Stimulated activated CD4-positive, alpha-beta T cell treated with anti-CD3 and anti-CD28 coated beads, Interleukin-2, amount 100 ng/mL, for 4 hours (primary cell): ENCODE measurements at places on chromosomes 4 and X.

DNA sequence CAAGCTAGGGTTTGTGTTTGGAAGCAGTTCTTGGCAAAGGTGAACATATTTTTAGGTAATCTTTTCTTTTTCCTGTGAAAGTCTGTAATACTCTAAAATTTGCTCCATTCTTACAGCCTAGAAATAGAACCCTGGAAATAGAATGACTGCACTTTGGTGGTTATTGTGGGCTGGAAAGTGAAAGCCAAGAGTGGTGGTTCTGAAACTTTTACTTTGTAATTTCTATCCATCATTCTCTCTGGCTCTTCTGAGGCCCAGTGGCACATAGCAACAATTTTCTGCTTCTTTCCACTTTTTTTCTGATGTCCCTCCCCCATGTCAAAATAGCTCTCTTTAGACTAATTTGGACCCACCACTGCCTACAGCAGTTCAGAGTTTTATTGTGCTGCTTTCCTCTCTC, 300.4 kb upstream of the RPS6KA3 start:
- no peak for DNase-seq

- DNase-seq, result no peak
Observed at GRCh38 chr4:125140966-125141495, 173.7 kb upstream of the FAT4 start.

GRCh38 chrX:54157561-54157960, 25.5 kb downstream of the FAM120C start:
- no peak for DNase-seq

GRCh38 chr4:83572848-83573247, 36.9 kb downstream of the GPAT3 start:
- no peak for DNase-seq

GRCh38 chr4:156568484-156568883, 403.1 kb downstream of the PDGFC start:
- DNase-seq, result no peak

DNA sequence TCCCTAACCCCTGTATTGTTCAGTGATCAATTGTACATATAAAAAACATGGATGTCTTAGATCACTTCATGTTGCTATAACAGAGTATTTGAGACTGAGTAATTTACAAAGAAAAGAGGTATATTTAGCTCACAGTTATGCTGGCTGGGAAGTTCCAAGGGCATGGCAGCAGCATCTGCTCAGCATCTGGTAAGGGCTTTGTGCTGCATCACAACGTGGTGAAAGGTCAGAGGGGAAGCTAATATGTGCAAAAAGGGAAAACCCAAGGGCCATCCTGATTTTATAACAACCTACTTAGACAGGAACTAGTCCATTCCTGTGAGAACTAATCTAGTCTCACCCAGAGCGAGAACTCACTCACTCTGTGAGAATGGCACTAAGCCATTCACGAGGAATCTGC, 128.2 kb upstream of the OTUD4 start:
- DNase-seq, result no peak

GRCh38 chrX:5681159-5681558, 547.5 kb downstream of the NLGN4X start:
- no peak for DNase-seq

DNA sequence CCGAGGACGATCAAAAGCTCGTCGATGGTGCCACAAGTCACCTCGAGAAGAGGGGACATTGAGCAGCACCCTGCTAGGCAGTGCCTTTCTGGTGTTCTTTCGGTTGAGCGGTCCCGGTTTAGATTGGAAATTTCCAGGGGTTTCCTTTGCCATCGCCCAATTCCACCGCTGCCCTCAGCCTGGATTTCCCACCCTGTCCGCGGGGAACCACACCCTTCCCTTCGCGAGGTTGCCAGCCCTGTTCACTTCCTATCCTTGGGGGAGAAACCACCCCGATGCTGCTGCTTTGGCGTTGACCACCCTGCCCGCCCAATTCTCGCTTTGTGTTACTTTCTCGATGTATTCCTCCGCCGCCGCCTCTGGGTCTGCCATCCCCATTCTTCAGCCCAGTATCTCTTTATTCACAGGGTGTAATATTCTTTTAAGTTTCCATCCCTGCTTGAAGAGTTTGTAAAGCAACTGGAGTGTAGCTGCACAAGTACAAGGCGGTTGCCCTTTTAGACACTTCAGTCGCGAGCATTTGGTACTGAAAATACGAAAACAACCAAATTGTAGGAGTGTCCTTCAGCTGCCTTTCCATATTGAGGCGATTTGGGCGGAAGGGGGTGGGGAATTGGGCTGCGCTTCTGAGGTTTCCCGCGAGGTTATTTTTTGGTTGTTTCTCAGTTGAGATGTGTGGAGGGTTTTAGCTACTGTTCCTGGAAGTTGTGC, 1.1 kb downstream of the OGT start:
- DNase-seq, result no peak

- DNase-seq, result no peak
Observed at GRCh38 chrX:72050011-72050410, 81.7 kb downstream of the RTL5 start.

DNA sequence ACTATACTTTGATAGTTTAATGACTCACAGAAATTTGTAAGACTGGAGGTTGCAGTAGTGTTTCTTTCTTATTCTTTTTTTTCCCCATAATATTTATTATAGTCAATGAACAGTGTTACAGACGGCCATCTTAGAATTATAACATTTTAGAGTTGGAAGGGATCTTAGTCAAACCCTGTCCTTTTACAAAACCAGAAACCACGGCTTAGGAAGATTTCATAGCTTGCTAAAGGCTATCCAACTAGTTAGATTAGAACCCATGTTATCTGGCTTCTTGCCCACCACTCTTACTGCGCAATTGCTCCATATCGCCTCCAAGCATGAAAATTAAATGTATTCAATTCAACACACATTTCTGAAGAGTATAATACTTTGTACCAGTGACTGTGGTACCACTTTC, 1.1 kb downstream of the XIAP start:
- no peak for DNase-seq

DNA sequence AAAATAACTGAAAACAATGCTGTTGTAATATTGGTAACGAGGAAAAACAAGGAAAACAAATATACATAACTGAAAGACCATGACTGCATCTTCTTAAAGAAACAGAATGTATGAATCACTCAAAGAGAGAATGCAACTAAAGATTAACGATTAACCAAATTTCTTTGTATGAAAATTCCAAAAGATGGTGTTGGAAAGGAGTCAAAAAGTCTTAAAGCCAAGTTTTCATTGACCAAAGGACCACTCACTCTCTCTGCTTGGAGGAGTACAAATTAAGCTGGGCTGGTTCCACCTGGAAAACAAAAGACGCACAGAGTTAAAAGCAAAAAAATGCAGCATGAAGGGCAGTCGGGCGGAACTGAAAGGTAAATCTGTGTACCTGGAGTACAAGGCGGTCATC, 1.8 kb downstream of the DCAF12L1 start:
- DNase-seq, result no peak

DNA sequence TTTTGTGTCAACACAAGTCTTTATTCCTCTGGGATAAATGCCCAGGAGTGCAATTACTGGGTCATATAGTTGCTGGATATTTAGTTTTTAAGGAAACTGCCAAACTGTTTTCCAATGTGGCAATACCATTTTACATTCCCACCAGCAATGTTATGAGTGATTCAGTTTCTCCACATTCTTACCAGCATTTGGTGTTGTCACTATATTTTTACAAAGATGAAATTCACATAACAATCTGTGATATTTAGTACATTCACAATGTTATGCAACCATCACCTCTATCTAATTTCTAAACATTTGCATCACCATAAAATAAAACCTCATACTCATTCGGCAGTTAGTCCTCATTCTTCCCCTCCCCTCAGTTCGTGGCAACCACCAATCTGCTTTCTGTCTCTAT, 75.0 kb downstream of the MAMLD1 start:
- DNase-seq, result no peak

- DNase-seq, result no peak
Observed at GRCh38 chrX:109600237-109600651, 24.7 kb downstream of the KCNE5 start.

DNA sequence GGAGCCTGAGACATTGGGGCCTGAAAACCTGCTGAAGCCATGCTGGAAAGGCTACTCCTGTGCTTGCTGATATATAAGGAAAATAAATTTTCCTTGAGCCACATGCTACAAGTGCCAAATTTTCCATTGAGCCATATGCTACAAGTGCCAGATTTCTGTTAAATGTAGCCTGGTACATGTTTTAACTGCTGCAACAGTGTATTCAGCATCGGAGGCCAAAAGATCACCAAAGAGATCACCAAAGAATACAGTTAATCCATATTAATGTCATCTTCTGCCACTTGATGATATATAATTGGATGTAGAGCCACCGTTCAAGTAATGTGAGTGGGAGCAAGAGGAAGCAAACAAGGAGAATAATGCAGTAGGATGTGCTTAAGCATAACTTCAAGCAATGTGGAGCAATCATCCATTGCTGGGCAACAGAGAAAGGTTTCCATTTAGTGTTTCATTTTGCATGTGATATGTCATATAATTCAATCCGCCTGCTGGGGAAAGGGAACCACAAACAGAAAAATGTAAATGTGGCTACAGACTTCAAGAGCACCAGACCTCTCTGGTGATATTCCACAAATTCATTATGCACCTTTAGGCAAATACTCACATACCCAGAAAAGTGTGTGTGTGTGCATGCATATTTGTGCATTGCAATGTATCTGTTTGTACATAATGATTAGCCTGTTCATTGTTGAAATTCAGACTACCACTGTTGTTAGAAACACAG, 295.9 kb downstream of the KCNIP4 start:
- no peak for DNase-seq

- no peak for DNase-seq
Observed at GRCh38 chrX:2497961-2498780, 2.6 kb downstream of the DHRSX start.

GRCh38 chrX:69389101-69389501, 115.0 kb upstream of the NALF2 start:
- no peak for DNase-seq

GRCh38 chr4:17722356-17722700, 59.1 kb downstream of the FAM184B start:
- DNase-seq, result no peak

DNA sequence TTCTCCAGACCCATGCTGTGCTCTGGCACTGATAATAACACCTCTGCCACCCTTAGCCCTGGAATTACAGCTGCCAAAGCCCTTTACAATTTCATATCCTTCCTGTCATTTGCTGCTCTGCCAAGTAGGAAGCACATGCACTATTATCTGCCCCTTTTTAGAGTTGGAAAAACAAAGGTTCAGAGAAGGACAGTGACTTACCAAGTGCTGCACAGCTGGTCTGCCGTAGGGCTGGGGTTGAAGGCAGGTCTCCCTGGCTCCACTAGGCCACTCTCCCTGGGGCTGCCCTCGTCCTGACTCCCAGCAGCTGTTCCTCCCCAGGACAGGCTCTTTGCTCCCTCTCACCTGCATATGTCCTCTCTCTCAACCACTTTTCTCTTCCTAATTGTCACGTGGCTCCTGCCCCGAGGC, 73.4 kb downstream of the ANAPC4 start:
- DNase-seq, result no peak

GRCh38 chr4:81427344-81427821, 44.3 kb downstream of the RASGEF1B start:
- DNase-seq, result no peak

- DNase-seq, result no peak
Observed at GRCh38 chrX:150236327-150236726, 126.8 kb upstream of the MAMLD1 start.

DNA sequence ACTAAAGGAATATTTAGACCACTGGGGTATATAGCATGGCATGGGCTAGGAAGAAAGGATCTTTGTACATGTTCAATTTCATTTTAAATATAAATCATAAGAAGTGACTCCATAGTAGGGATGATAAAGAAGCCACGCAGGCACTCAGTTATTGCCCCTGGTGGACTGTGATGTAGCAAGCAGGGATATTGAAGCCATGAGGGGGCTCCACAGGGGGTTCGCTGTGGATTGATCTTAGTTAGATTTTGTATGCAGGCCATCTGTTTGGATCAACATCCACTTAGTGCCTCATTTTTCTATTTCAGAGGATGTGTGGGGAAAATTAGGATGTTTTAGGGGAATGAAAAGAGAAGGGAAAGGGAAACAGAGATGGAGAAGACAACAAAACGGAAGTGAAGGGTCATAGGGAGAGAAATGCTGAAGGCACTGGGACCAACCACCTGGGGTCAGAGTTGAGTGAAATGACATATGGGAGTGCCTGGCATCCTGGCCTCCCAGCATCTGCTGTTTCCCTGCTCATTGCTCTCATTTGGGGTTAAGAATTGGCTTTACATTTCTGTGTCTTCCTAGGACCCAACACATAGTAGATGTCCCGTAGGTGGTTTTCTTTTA, 11.2 kb upstream of the FREM3 start:
- DNase-seq, result no peak

- DNase-seq, result no peak
Observed at GRCh38 chrX:143634663-143635455, 1.0 kb downstream of the SLITRK4 start.

DNA sequence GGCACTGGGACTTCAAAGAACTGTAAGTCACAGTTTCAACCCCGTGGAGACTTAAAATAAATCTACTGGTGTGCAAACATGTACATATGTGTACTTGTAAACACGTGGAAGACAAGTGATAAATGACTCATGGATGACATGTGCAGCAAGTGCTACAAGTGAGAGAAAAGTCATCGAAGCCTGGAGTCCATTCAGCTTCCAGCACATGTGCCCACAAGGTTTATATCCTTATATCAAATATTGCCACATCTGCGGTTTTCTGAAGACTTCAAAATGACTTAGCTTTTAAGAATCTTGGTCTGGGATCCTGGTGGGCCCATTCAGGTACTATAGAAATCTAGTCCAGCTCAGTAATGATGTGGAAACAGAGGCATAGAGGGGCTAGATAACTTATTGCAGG, 33.0 kb upstream of the TTC29 start:
- no peak for DNase-seq

DNA sequence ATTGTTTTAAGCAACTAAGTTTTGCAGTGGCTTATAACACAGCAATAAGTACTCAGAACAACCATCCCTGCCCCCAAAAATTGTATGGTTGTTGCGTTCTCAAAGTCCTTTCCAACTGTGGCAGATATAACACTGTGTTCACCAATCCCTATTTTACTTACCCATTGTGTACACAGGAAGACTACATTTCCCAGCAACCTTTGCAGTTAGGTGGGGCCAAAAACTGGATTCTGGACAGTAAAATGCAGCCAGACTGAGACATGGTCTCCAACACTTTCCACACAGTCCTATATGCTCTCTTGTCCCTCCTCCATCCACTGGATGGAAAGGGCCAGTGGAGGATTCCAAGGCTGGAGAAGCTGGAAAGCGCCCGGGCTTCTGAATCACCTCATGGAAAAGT, 523.6 kb downstream of the BCOR start:
- DNase-seq, result no peak

GRCh38 chr4:77073106-77073809, 2.5 kb downstream of the CCNI start:
- no peak for DNase-seq

- DNase-seq, result peak; percentile 6
Observed at GRCh38 chrX:121161501-121161933, 114.1 kb downstream of the GLUD2 start.
